ENCODE measurements at places on chromosomes 1 and 21. TPM values are rescaled to one million over a fixed set of nuclear protein-coding genes. Genes with fewer than 3 reads are reported as not detected.

The GJA5 gene
- total RNA-seq, result 1.2 TPM

DNA sequence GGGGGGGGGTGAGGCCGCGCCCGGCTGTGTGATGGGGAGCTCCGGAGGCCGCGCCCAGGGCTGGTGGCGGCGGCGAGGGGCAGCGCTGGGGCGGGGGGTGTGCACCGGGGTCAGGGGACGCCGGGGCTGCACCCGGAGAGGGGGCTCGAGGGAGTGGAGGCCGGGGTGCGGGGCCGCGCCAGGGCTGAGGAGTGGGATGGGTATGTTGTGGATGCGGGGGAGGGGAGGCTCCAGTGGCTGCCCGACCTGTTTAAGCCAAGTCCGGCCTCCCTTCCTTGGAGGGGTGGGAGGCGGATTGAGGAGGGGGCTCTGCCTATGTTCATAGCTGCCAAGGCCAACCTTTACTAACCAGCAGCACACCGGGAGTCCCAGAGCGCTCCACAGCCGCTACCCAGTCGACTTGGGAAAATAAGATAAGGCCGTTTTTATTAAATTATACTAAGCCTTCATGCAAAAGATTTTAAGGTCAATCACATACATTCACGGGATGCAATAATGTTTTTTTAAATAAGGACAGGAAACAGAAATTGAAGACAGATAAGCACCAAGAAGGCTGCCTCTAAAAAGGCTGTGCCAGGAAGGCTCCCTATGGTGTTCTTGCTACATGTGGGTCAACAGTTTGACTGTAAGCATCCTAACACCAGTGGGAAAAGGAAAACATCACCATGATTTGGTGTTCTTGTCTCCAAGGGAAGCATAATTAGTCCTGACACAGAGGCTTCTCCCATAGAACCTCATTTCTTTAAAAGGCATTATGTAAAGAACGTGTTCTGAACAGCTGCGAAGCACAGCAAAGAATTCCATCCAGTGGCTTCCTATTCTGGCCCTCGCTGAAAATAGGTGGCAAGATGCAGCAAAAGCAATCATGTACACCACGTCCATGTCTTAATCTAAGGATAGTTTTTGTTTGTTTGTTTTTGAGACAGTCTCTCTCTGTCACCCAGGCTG lies 626 bp upstream of the HLCS start:
- DNase-seq, result no peak

DNA sequence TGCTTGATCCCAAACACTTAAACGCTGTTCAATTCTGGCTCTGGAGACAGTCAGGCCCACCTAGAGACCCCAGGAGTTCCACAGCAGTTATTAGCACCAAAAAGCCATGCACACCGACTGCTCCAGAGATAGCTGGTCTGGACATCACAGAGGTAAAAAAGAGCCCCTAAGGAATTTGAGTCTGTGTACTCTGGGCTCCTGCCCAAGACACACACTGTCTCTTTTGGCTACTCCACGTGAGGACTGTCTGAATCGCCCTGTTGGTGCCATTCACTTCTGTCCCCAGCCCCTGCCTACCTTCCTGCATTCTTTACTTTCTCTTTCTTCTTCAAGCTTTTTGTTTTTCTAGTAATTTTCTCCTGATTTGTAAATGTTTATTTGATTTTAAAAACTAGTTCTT lies 197.4 kb downstream of the ADGRL2 start:
- DNase-seq, result no peak

- no peak for DNase-seq
Measured at GRCh38 chr1:23193391-23194118, 23.7 kb downstream of the HTR1D start.

DNA sequence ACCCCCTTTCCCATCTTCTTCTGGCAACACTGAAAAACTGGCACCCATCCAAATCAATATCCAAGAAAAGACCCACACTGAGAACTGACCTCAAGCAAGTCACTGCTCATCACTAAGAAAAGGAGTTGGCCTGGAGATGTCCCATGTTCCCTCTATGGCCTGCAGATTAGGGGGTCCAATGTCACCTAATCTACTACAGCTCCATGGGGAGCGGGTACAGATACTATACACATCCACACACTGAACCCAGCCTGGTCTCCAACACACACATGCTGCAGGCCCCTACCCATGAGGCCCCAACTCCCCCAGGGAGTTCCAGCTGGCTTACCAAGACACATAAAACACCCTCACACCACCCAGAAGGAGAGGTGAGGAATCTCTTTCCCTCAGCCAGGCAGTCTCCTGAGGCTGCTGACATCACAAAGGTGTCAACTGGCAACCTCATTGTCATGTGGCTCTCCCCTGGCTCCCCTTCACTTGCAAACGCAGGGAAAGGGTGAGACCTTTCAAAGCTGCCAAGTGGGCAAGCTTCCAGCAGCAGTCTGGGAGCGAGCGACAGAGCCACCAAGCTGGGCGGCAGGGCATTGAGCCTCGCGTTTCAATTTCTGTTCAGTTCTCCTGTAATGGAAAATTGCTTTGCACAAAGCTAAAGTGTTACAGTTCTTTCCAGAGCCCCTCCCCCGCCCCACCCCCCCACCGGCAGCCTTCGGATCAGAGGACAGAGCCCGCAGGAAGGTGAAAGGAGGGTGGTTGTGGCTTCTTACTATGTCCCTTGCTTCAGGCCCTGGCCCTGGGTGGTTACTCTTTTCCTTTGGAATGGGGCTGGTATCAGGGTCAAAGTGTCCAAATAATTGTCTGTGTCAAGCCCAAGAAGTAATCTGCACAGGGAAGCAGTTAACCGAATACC lies at the start of gene LRRC52:
Gene LRRC52, plus strand, starts transcription at position 469 of the 907 bp plus-strand sequence. Its CDS starts 297 bp downstream, at position 766.
- DNase-seq, result no peak

- DNase-seq, result no peak
Measured at GRCh38 chr1:43691871-43692815, 15.2 kb upstream of the ST3GAL3 start.

GRCh38 chr1:10304295-10304694 lies 93.9 kb downstream of the KIF1B start:
- DNase-seq, result no peak

DNA sequence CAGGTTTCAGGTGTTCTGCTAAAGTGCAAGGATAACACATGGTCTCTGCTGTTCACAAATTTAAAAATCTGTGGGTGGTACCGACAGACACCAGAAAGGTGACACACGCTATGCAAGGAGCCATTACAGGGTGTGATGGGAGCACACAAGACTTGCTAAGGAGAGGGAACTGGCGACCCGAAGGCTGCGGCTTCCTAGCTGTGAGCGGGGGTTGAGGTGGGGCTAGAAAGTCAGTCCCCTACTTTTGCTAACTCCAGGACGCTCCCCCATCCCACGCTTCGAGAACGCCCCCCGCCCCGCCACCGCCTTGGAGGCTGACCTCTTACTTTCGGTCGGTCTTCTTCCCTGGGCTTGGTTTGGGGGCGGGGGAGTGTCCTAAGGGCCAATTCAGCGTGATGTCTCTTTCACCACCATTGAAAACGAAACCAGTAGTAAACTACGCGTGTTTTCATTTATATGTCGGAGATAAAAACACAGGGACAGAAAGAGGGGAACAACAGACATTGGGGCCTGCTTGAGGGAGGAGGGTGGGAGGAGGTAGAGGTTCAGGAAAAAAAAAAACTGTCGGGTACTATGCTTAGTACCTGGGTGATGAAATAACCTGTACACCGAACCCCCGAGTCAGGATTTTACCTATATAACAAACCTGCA lies 1.1 kb downstream of the CKS1B start:
- peak; percentile 81 for DNase-seq

DNA sequence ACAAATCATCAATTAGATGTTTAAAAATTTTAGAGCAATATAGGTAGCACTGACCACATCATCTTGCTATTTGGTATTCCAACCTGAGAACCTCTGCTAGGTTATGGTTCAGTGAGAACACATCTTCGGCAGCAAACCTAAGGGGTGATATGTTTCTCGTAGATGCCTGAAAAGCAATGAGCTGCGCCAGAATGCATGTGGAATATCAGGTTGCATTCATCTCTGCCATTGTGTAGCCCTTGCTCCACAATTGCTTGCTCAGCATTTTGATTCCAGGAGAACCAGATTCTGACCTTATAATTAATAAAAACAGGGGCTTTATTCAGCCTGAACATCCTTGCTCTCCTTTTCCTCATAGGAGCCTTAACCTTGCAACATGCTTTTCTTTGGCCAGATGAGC lies 408.1 kb downstream of the USH2A start:
- no peak for DNase-seq

GRCh38 chr1:997993-998744 lies 1.7 kb downstream of the HES4 start:
- no peak for DNase-seq

DNA sequence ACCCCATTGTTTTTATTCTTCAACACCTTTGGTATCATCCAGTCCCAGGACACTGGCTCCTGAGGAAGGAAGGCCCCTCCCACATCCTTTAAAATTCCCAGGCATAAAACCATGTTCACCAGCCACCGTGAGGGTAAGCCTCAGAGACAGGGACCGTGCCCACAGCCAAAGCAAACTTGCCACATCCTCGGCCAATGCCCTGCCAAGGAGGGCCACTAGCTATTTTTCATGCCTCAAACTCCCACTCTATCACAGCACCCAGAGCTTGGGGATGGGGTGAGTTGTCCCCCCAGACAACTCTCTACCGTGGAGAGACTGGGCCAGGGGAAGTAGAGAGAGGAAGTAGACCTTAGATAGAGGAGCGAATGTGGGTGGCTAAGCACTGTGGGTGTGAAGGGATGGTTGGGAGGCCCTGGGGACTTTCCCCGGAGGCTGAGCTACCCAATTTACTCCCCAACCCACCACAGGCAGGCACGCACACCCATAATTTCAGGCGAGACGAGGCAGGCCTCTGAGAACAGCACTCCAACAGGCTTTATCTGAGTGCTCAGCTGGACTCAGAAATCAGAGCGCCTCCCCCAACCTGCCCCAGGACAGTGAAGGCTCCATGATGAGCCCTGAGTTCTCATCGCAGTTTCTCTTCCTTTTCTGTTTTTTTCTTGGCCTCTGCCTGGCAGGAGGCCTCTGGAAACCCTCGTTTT lies 15.9 kb upstream of the BTG2 start:
- DNase-seq, result peak; percentile 77

DNA sequence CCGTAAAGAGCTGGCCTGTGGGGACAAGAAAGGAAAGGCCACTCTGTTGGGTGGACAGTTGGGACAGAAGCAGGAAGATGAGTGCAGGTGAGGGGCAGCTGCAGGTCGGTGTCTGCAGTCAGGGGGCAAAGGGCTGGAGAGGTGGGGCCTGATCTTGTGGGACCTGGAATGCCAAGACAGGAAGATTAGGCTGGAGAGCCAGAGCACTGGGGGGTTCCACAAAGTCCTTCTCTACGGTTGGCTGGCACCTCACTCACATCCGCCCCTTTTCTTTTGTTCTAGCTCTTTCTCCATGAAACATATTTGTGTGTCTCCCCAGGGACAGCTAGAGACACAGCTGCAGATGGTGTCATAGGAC lies 404.1 kb downstream of the PTPRU start:
- DNase-seq, result no peak

DNA sequence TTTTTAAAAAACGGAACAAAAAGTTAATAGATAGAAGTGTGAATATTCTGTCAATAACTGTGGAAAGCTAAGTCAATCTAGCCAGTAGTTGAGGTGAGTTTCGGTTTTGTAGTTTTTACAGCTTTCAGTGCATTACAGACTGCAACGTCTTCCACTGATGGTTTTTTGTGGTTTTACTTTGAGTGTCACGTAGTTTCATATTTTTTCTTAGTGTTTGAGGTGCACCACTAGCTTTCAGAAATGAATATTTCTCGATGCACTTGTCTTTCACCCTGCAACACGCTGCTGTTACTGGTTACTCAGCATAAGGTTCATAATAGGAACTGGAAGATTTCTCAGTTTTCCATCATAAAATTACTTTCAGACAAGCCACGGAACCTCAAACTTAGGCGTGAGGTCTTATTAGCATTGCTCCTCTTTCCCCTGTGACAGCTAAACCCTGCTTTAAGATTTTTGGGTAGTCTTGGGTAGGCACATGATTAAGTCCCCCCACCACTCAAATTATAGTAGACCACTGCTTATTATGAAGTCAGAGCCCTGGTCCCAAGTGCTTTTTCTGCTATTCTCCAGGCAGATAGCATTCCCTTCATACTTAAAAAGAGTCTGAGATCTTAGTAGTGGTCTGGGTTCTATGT lies 1412.7 kb downstream of the KCNT2 start:
- DNase-seq, result no peak

GRCh38 chr1:163610486-163610885 lies 288.7 kb downstream of the NUF2 start:
- no peak for DNase-seq
